Left hindlimb (tissue), 1 donor: ENCODE measurements at places on chromosomes 16 and 17.

- DNase-seq: no peak
Observed at GRCh38 chr17:72068643-72069042, 52.2 kb upstream of the SOX9 start.

- DNase-seq: no peak
Observed at GRCh38 chr17:10088444-10088843, 110.0 kb downstream of the GAS7 start.

GRCh38 chr17:9472541-9472940 is 103.1 kb downstream of the STX8 start:
- DNase-seq: no peak

GRCh38 chr16:84914273-84914672 is 94.5 kb downstream of the CRISPLD2 start:
- DNase-seq: no peak

- DNase-seq: no peak
Observed at GRCh38 chr17:51508048-51508447, 247.7 kb downstream of the UTP18 start.

GRCh38 chr16:88638323-88639230 is at the start of gene IL17C:
TSS of gene IL17C (plus strand) at chr16:88638572. CDS start at chr16:88638642, 70 bp downstream.
- DNase-seq: no peak

GRCh38 chr17:7992516-7992915 is 9.9 kb upstream of the GUCY2D start:
- no peak for DNase-seq

DNA sequence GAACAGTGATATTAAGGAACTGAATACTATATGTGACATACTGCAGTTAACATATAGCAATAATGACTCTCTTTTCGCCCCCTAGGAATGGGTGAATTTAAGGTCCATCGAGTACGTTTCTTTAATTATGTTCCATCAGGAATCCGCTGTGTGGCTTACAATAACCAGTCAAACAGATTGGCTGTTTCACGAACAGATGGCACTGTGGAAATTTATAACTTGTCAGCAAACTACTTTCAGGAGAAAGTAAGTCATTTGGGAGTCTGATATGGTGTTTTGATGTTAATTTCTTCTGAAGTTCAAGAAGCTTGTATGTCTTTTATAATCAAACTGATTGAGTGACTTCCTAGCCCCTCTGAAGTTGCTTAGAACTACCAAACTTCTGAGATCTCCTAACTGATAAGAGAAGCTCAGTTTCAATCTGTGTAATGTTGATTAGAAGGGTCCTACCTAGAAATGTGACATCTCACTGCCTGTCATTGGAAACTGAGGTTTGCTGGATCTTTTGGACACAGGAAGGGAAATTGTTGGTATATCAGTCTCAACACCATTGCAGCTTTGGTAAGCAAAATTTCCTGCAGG is 1.0 kb downstream of the UTP4 start:
- DNase-seq: no peak

DNA sequence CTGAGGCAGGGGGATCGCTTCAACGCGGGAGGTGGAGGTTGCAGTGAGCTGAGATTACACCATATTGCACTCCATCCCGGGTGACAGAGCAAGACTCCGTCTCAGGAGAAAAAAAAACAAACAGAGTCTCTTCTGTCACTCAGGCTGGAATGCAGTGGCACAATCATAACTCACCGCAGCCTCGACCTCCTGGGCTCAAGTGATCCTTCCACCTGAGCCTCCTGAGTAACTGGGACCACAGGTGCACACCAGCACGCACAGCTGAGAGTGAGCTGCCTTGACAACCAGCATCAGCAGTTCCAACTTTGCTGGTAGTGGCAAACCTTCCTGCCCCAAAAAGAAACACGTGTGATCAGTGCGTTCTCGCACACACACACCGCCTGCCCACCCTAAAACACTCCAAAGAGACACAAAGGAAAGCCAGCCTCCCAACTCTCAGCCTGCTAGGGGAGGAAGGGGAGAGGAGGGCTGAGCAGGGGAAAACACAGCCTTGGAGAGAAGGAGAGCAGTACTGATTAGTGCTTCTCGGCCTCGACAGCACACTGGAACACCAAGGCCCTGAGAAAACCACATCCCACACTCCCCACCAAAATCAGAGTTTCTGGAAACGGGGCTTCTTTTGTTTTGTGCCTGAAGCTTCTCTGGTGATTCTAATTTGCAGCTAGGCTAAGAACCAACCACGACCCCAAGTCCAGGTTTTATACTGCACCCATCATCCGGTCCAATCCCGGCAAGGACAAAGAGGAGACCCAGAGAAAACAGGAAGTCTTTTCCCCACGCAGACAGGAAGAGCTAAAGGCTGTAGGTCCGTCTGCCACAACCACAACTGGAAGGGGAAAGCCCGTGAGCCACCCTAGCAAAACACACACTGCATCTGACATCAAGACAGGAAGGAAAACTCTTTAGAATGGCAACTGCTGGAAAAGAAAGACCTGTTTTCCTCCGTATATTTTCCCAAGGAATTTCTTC is 28.8 kb downstream of the ZCCHC14 start:
- DNase-seq: peak; percentile 68

DNA sequence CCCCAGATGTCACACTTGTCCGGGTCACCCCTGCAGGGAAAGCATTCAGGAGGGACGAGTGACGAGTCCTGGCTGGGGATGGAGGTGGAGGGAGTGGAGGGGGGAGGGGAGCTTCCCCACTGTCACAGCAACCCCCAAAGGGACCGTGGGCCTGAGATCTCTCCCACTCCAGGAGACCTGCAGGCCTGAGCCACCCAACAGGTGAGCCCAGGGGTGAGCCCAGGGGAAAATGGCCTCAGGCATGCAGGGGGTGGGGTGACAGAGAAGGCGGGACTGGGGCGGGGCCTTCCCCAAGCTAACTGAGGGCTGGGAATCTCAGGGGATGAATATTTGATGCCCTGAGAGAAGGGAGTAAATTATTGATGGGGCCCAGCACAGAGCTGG is 2.4 kb downstream of the USH1G start:
- DNase-seq: no peak

GRCh38 chr16:56513972-56514371 is 5.9 kb downstream of the BBS2 start:
- DNase-seq: no peak

GRCh38 chr17:16911141-16911937 is 60.6 kb downstream of the TNFRSF13B start:
- DNase-seq: no peak

DNA sequence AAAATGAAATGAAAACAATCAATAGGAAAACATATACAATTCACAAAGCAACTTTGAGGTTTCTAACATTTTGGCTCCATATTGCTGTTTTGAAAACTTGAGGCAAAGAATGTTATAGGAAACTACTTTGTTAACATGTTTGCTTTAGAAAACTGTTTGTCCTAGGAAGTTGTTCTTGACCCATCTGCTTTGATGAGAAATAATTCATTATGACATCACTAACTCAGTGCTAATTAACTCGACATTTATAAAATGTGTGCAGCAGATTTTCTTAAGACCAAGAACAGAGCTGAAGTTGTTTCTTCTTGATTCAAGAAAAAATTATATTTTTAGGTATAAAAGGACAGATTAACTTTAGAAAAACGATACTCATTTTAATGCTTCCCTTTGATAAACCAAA is 94.7 kb downstream of the SOX9 start:
- DNase-seq: no peak

- DNase-seq: peak; percentile 17
Observed at GRCh38 chr17:60141111-60142018, 8.4 kb upstream of the CA4 start.

- no peak for DNase-seq
Observed at GRCh38 chr16:53078765-53079485, 24.1 kb downstream of the CHD9 start.

DNA sequence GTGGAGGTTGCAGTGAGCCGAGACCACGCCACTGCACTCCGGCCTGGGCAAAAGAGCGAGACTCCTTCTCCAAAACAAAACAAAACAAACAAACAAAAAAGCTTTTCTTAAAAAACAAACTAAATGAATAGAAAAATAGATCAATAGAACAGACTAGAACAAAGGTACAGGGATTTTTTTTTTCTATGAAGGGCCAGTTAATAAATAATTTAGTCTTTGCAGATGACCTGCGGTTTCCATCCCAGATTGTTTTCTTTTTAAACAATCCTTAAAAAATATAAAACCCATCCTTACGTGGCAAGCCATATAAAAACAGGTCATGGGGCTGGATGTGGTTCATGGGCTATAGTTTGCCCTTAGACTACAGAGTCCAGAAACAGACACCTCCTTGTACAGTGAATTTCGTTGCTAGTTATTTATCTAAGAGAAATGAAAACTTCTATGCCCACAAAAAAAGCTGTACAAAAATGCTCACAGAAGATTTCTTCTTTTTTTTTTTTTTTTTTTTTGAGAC is 45.4 kb downstream of the CREBBP start:
- no peak for DNase-seq

- no peak for DNase-seq
Observed at GRCh38 chr16:56324406-56324805, 100.9 kb downstream of the AMFR start.

DNA sequence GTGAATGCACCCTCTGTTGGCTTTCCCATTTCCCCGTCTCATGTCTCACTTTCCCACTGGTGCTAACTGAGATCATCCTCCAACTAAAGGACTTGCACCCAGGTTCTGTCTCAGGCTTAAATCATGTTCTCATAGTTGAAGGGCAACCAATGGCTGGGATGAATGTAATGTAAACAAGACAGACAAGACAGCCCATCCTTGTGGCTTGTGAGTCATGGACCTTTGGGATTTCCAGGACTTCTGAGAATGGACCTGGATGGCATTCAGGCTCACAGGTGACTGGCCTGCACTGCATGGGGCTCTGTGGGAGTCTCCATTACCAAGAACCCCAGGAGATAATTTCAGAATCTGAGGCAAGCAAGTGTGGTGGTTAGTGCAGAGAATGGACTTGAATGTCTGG is 347.5 kb downstream of the HAPSTR1 start:
- no peak for DNase-seq

DNA sequence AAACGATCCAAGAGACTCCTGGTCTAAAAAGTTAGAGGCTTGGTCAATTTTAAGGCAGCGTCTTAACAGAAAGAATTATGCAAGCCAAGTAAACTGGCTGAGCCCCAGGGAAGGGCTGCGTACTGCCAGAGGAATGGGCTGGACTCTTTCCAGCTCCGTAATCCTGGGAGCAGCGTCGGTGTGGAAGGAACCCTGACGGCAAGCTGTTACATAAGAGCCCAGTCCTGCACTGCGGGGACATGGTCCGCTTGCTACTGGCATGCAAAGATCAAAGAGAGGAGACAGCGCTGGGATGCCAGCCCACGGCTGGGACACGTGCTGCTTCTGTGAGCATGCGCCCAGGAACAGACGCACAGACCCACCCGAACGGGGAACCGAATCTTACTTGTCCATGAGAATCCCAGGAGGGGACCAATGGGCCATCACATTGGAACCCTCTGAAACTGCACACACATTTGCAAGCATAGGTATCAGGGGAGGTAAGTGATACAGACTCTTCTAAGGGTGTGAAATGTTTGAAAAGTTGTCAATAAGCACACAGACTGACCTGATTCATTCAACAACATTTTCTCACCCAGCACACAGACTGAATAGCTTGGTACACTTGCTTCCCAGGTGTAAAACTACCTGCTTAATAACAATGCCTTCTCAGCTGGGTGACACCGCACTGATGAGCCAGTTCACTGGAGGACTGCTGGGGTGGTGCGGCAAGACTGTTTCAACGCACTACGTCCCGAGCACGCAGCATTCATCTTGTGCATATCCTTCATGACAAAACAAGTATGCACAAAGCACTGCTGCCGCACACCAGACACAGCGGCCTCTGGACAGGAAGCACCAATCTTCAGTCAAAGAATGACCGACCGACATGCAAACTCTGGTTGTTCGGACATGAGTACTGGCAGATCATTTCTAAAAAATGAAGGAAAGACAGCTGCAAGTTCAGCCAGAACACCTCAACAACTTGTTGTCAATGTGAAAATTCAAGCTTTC is 94.9 kb downstream of the ANKRD11 start:
- peak; percentile 87 for DNase-seq

DNA sequence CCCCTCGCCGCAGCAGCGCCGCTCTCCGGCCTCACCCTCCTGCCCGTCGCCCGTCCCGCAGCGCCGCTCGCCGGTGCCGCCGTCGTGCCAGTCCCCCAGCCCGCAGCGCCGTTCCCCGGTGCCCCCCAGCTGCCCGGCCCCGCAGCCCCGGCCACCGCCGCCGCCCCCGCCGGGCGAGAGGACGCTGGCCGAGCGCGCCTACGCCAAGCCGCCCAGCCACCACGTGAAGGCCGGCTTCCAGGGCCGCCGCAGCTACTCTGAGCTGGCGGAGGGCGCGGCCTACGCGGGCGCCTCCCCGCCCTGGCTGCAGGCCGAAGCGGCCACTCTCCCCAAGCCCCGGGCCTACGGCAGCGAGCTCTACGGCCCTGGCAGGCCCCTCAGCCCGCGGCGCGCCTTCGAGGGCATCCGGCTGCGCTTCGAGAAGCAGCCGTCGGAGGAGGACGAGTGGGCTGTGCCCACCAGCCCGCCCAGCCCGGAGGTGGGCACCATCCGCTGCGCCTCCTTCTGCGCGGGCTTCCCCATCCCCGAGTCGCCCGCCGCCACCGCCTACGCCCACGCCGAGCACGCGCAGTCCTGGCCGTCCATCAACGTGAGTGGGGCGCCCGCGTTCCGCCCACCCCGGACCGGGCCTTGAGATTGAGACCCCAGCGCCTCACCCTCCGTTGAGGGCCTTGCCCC is 15.0 kb downstream of the TBKBP1 start:
- peak; percentile 72 for DNase-seq

- DNase-seq: no peak
Observed at GRCh38 chr17:59696682-59697277, 10.4 kb downstream of the PTRH2 start.

- no peak for DNase-seq
Observed at GRCh38 chr17:31479524-31479923, 88.0 kb downstream of the RAB11FIP4 start.

- DNase-seq: no peak
Observed at GRCh38 chr17:59790910-59791309, 83.5 kb downstream of the VMP1 start.

DNA sequence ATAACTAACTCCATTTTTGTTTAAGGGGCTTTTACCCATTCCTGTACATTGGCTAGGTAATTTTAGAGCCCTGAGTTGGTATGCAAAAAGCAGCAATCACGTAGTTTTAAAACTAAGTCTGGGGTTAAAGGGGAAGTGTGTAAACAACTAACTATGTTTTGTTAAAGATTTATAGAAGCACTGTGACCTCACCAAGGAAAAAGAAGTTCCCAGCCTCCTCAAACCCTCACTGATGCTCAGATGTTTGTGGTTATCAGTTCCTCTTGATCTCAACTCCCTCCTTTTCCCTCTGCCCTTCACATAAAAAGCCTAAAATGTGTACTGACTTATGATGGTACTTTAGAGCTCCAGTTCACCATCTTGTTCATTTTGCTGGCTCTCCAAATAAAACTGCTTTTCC is 119.9 kb upstream of the IRX6 start:
- DNase-seq: no peak

DNA sequence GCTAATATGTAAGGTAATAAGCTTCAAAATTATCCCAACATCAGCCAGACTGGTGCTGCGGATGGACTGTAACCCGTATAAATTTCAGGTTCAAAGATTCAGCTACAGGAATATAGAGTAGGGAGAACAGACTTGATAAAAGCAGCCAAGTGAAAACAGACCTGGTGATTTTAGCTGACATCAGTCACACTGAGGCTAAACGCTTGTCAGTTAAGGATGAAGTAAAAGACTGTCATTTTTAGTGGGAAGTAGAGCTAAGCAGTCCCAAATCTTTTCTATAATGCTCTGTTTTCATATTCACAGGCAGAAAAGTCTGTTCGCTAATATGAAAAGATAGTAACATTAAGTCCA is 35.4 kb downstream of the CMTM4 start:
- no peak for DNase-seq

- DNase-seq: no peak
Observed at GRCh38 chr17:81440511-81441244, 45.4 kb downstream of the BAHCC1 start.
